DND-41 (cell line): ENCODE measurements at places on chromosomes 2 and 18.

- DNase-seq = no peak
Measured at GRCh38 chr2:223835701-223836532, 1.5 kb downstream of the AP1S3 start.

GRCh38 chr2:44559108-44559507 lies 197.4 kb downstream of the CAMKMT start:
- peak; percentile 5 for DNase-seq

GRCh38 chr2:239178484-239178883 lies 222.3 kb downstream of the HDAC4 start:
- no peak for DNase-seq

GRCh38 chr2:31901900-31902299 lies 108.9 kb downstream of the MEMO1 start:
- no peak for DNase-seq

DNA sequence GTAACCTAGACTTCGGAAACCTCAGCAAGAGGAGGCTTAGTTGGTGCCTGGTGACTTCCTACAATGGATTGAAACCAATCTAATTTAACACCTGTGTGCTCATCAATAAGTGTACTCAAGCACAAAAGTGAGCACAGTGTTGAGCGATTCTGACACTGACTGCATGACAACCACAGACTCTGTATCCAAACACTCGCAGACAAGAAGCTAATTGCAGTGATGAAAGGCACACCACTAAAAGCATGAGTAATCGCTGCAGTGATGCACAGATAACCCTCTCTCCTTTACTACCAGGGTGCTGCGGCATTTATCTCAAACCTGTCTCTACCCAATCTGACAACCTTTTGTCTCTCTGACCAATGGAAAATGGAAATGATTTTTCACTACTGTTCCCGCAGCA lies 168.1 kb downstream of the AFF3 start:
- DNase-seq = no peak

DNA sequence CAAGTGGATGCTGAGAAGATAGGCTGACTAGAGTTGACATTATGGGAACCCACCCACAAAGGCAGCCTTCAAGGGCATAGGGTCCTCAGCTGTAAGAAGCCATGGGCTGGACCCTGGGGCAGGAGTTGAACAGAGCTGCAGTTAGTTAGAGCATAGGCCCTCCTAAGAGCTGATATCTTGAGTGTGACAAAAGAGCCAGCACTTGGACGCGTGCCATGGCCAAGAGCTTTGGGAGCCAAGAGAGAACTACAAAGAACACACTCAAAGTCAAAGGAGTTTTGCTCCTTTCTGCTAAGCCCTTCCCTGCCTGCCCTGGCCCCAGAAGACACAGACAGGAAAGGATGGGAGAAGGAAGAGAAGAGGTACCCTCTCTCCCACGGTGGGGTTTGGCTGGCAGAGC lies 29.9 kb upstream of the AGAP1 start:
- DNase-seq = no peak

DNA sequence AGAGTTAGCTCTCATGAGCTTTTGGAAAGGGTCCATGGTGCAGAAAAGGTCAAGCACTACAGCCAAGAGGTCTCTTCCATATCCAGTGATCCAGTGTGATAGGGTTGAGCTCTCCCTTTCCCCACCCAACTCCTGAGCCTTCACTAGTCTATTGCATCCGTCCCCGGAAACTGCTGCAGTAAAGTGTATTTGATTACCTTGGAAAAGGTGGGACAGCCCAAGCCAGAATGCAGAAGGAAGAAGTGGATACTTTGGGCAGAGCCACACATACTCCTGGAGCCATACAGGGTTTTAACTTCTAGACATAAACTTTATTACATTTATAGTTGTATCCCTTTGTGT lies 3.6 kb downstream of the PNKD start:
- DNase-seq = no peak

DNA sequence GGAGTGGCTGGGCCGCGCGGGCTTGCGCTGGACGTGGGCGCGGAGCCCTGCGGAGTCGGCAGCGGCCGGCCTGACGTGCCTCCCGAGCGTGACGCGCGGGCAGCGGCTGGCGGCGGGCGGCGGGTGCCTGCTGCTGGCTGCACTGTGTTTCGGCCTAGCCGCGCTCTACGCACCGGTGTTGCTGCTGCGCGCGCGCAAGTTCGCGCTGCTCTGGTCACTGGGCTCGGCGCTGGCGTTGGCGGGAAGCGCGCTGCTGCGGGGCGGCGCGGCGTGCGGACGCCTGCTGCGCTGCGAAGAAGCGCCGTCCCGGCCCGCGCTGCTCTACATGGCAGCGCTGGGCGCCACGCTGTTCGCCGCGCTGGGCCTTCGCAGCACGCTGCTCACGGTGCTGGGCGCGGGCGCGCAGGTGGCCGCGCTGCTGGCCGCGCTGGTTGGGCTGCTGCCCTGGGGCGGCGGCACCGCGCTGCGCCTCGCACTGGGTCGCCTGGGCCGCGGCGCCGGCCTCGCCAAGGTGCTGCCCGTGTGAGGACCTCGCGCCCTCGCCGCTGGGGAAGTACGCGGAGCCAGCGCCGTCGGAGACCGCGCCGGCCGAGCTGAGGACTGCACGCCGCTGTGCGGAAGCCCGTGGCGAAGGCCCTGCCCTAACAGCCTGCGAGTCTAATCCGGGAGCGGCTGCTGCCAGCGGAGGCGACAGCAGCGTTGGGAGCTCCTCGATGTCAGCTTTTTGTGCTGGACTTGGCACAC lies 526 bp downstream of the SFT2D3 start:
- DNase-seq = peak; percentile 83

- DNase-seq = no peak
Measured at GRCh38 chr2:10449838-10450691, 1.9 kb upstream of the ODC1 start.
